ENCODE measurements at places on chromosomes 13 and 19.
A peak's percentile ranks its signal among the peaks of the same experiment; 100 is the strongest.

GRCh38 chr19:14059652-14060155, 2.2 kb downstream of the PALM3 start:
- no peak for DNase-seq

DNA sequence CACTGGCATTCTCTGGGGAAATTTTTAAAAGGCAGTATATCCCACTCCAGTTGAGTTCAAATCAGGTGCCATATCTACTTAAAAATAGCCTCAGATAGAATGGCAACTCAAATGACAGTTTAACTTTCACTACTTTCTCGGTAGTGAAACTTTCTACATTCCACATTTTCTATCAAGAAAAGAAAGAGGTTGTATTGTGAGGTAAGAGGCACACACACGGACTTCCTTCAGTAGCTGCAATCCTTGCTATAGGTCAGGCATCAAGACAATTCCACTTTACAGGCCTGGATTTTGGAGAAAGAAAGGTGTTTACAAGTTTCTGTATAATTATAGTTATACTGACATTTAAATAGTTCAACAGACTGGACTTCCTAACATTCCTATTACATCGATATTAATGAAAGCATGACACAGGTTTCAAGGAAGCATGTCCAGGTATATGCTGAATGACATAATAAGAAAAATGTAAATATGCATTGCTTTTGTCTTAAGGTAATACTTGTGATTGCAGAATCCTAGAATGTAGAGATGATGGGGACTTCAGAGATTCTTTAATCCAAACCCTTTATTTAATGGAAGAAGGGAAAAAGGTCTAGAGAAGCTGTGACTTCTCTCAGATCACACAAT, 5.2 kb downstream of the STARD13 start:
- DNase-seq = no peak

GRCh38 chr13:113927661-113928581, 46.0 kb downstream of the C13orf46 start:
- no peak for DNase-seq

- DNase-seq = no peak
These were observed 1376.3 kb upstream of the SLC10A2 start for GRCh38 chr13:104442536-104442935.

DNA sequence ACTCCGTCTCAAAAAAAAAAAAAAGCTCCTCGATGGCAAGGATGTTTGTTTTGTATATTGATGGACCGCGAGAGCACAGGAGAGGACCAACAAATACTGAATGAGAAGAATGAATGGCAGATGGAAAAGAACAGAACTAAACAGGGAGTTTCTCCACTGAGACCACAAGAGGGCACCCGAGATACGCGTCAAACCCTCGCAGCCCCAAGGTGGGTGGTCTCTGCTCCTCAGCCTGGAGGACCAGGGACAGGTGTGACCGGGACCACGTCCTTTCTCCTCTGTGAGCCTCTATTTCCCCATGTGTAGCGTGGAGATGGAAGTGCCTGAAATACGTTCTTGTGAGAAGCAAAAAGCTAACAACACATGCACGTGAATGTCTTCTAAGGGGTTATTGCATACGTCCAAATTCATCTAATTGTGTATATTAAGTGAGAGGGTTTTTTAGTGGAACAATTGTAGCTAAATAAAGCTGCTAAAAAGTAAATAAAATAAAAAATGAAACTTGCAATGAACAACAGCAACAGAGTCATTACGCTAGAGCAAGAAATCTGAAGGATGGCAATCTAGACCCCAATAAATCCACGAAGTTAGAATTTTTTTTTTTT, 8.3 kb upstream of the CDC42EP5 start:
- DNase-seq = peak; percentile 37

DNA sequence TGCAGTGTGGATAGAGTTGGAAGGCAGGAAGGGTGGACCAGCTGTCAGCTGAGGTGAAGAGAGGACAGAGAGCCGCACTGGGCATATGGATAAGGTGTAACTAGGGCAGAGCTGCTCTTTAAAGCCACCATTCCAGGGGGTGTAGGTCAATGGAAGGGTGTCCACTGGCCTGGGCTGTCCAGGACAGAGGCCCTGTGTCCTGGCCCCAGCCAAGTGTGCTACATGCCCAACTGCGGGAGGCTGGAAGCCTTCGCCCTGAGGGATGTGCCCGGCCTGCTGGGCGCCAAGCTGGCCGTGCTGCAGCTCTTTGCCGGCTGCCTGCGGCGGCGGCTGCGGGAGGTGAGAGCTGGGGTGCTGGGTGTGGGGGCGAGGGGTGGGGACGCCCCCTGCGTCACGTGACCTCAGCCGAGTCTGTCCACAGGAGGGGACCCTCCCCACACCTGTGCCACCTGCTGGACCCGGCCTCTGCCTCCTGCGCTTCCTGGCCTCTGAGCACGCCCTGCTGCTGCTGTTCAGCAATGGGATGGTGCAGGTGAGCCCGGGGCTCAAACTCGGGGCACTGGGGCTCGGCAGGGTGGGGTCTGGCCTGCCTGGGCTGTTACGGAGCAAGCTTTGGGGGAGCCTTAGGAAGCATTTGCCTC, 9.8 kb downstream of the PLK5 start:
- DNase-seq = no peak

DNA sequence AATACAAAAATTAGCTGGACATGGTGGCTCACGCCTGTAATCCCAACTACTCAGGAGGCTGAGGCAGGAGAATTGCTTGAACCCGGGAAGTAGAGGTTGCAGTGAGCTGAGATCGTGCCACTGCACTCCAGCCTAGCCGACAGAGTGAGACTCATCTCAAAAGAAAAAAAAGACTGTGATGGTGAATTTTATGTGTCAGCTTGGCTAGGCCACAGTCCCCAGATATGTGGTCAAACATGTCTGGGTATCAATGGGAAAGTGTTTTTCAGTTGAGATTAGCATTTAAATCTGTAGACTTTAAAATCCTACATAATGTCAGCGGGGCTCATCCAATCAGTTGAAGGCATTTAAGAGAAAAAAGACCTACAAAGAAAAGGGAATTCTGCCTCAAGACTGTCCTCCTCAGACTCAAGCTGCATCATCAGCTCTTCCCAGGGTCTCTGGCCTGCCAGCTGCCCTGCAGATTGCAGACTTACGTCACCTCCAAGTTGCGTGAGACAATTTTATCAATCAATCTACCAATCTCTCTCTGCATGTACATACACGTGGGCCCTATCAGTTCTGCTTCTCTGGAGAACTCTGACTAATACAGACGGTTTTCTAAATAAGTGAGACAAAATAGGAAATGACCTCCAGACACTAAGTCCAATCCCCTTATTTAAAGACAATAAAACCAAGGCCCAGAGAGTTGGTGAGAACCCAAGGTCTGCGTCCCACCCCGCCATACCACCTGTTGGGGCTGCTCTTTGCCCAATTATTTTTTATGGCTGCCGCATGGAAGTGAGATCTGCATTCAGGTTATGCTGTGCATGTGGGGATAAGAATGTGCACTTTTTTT, 99.2 kb downstream of the ABCC4 start:
- no peak for DNase-seq

- DNase-seq = peak; percentile 47
These were observed 81.0 kb upstream of the UBAC2 start for GRCh38 chr13:99119656-99120055.

GRCh38 chr19:21143428-21143827, 1.6 kb downstream of the ZNF431 start:
- no peak for DNase-seq

DNA sequence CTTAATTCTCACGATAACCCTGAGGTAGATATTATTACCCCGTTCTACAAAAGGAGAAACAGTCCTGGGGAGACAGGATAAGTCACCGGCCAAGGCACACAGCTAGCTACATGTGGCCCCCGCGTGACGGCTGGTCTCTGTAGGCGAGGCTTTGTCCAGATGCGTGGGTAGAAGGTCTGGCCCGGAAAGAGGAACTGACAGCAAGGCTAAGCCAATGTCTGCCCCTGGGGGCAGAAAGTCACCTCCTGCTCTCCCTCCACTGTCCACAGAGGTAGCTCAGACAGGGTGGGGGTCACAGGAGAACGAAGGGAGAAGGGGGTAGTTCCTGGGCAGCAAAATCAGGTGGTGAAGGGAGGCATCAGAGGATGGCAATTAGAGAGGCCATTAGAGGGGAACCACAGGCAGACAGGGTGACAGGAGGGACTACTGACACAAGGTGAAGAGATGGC, 1.8 kb downstream of the APOC4 start:
- DNase-seq = no peak

- DNase-seq = no peak
These were observed 5.6 kb upstream of the MEDAG start for GRCh38 chr13:30900436-30900835.

GRCh38 chr13:30111810-30112209, 195.5 kb downstream of the KATNAL1 start:
- DNase-seq = no peak

- DNase-seq = no peak
These were observed 121.1 kb upstream of the TSHZ3 start for GRCh38 chr19:31470229-31470939.

- no peak for DNase-seq
These were observed 927.0 kb downstream of the UQCRFS1 start for GRCh38 chr19:28285917-28286316.

- no peak for DNase-seq
These were observed 121.7 kb downstream of the NHLRC3 start for GRCh38 chr13:39159846-39160370.

DNA sequence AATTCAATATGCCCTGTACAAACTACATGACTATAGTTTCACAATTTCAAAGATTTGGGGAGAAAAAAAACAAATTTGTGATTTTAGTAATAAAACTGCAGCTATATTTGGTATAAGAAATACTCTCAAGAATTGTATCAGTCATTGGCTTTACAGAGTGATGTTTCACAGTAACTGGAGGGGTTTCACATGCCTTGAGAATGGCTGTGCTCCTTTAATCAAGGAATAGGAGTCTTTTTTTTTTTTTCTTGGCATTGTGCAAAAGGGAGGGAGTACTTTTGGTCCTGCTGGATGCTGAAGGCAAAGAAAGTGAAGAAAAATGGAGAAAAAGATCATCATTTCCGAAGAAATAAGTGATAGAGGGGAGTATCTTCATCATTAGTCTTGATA, 6.8 kb downstream of the ZNF507 start:
- DNase-seq = no peak

DNA sequence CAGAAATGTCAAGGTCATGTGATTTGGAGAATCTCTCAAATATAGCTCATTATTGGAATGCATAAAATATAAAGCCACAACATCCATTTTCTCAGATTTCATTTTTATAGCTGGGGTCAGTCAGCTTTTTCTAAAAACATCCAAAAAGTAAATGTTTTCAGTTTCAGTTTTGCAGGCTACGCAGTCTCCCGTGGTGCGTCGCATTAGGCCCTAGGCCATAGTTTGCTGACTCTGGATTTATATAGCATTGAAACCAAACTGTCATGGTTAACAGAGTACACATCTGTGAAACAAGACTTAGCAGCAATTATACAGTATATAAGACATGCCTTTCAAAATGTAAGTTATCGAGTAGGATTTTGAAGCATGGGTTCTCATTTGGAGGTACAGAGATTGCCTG, 140.0 kb downstream of the IRS2 start:
- no peak for DNase-seq

DNA sequence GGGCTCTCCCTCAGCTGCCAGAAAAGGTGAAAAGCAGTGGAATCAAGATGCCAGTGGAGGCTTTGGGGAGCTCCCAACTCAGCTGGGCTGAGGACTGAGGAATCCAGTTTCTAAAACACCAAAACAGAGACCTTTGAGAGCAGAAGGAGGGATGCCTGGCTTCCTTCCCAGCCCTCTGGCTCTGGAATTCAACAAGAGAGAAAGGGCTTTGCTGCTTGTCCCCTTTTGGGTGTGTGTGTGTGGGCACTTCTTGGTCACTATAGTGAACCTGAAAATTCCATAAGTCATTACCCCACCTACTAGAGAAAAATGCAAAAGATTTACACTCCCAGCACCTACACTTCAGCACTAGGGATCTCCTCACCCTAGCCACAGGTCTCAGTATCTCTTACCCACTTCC, 30.3 kb upstream of the CYP2B6 start:
- no peak for DNase-seq

DNA sequence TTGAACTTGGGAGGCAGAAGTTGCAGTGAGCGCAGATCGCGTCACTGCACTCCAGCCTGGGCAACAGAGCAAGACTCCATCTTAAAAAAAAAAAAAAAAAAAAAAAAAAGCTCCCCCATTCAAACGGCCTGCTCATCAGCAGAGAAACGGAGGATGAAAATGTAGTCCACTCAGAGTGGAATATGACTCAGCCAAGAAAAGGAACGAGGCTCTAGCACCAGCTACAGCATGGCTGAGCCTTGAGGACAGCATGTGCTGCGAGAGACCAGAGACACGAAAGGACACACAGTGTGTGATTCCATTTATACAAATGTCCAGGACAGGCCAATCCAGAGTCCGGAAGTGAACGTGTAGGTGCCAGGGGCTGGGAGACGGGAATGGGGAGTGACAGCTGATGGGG, 18.1 kb upstream of the MIER2 start:
- no peak for DNase-seq

- DNase-seq = no peak
These were observed 3.4 kb downstream of the MBNL2 start for GRCh38 chr13:97225533-97225932.

GRCh38 chr13:98678741-98679140, 73.7 kb downstream of the SLC15A1 start:
- DNase-seq = no peak

DNA sequence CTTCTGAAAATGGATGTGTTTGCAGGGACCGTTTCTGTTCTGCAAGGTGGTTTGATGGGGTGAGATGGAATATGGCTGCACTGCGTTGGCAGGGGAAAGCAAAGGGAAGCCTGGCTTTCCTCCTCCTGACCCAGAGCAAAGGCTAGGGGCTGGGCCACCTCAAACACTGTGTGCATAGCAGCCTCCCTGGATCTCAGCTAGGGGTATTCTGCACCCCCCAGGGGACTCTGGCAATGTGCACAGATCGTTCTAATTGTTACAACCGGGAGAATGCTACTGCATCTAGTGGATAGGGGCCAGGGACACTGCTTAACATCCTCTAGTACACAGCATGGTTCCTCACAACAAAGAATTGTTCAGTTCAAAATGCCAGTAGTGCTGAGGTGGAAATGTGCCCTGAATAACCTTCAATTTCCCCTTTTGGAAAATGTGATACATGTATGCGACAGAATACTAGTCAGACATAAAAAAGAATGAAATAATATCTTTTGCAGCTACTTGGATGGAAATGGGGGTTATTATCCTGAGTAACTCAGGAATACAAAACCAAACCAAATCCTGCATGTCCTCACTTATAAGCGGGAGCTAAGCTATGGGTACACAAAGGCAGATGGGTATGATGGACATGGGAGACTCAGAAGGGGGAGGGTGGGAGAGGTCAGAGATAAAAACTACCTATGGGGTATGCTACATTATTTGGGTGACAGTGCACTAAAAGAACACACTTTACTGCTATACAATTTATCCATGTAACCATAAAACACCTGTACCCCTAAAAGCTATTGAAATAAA, 671.2 kb downstream of the UQCRFS1 start:
- no peak for DNase-seq

GRCh38 chr13:26998292-26998691, 173.3 kb downstream of the USP12 start:
- no peak for DNase-seq

DNA sequence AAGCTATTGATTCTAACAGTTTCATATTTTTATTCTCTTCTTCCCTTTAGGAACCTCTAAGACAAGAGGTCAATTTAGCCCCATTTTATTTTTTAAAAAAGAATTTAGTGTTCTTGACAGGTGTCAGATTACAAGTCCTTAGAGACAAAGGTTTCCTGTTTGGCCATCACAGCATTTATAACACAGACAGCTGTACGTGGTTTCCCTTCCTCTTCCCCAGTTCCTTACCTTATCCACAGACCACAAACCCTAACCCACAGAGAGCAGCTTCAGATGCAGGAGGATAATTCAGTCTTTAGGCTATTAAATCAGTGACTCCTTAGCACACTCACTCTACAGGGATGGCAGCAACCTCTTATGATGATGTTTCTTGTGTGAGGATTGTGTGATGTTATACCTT, 1210.1 kb downstream of the DIAPH3 start:
- no peak for DNase-seq

Data from CD4-positive, alpha-beta T cell treated with Interleukin-15 for 4 hours (primary cell).